ENCODE measurements at places on chromosomes 7 and 10. TPM values are rescaled to one million over a fixed set of nuclear protein-coding genes. Genes with fewer than 3 reads are reported as not detected.
A peak's percentile ranks its signal among the peaks of the same experiment; 100 is the strongest.

DNA sequence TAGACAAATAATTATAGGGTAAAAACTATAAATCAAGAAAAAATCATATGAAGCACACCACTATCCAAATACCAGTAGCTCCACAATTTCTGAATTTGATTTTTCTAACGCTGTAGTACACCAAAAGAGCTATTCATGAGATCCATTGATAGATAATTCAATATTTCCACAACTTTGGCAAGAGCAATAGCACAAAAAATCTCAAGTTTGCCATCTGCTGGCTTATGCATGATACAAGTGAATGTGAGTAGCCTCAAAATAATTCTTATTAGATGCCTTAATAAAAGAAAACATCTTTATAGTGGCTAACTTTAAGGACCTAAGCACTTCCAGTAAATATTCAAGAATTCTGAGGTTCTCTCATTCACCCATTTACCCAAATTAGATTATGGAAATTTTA is 2.2 kb upstream of the TMEM196 start:
- no peak overlapping the region for H3K27ac ChIP-seq
- DNase-seq = no peak

GRCh38 chr10:3782451-3783315 is 2.3 kb downstream of the KLF6 start:
- H3K27ac ChIP-seq = peak overlapping the region; percentile 95
- DNase-seq = peak; percentile 63
- H3K4me3 ChIP-seq = peak overlapping the region; percentile 99

Gene NODAL
- total RNA-seq = 19.2 TPM

DNA sequence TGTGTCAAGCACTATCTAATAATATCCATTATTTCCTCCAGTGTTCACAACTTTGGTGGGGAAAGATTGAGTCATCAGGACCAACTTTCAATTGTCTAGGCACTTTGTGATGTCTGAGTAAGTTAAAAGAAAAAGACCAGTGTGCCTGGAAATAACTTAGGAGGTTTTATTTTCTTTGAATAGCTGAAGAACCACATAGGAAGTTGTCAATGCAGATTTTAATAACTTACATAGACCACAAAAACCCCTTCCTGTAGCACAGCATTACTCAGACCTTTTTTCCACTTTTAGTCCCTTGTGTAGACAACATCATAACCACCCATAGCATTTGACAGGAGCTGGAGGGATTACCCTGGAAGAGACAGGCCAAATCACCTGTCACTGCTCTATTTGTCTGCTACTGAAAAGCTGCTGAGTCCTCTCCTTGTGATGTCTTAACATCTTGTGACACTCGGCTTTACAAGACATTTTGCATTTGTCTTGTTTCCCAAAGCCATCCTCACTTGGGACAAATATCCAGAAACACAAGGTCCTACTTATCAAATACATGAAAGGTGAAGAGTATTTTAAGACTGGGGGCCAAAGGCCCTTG is 241.5 kb upstream of the PTER start:
- H3K27ac ChIP-seq = no peak overlapping the region
- no peaks in the 10 kb centered on the region for H3K36me3 ChIP-seq
- H3K27me3 ChIP-seq = no peaks in the 10 kb centered on the region
- no peak for DNase-seq
- peak overlapping the region; percentile 36 for H3K4me3 ChIP-seq

DNA sequence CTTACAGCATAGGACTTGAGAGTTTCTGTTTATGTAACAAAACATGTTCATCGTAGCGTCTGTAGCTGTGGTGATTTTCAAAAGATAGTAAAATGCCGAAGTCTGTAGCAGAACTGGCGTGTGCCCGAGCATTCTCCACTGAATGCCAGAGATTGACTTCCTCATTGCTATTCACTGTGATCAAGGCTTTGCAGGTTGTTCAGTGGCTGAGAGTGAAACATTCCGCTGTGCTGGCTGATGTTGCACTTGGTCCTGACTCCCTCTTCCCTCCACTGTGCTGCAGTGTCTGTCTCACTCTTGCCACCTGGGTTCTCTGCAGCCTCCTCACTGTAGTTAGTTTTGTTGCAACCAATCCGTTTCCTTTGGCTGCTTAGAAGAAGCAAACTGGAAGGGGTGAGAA is 37.6 kb downstream of the FHIP2A start:
- DNase-seq = peak; percentile 48
- no peaks in the 10 kb centered on the region for H3K27me3 ChIP-seq

Gene FAM237B
- not detected for total RNA-seq

GRCh38 chr10:22752272-22752889 is 38.0 kb upstream of the PIP4K2A start:
- H3K4me3 ChIP-seq = no peak overlapping the region
- DNase-seq = no peak
- H3K27me3 ChIP-seq = no peaks in the 10 kb centered on the region
- no peaks in the 10 kb centered on the region for H3K4me1 ChIP-seq
- H3K27ac ChIP-seq = no peak overlapping the region

Gene PNLIPRP3
- total RNA-seq = not detected

DNA sequence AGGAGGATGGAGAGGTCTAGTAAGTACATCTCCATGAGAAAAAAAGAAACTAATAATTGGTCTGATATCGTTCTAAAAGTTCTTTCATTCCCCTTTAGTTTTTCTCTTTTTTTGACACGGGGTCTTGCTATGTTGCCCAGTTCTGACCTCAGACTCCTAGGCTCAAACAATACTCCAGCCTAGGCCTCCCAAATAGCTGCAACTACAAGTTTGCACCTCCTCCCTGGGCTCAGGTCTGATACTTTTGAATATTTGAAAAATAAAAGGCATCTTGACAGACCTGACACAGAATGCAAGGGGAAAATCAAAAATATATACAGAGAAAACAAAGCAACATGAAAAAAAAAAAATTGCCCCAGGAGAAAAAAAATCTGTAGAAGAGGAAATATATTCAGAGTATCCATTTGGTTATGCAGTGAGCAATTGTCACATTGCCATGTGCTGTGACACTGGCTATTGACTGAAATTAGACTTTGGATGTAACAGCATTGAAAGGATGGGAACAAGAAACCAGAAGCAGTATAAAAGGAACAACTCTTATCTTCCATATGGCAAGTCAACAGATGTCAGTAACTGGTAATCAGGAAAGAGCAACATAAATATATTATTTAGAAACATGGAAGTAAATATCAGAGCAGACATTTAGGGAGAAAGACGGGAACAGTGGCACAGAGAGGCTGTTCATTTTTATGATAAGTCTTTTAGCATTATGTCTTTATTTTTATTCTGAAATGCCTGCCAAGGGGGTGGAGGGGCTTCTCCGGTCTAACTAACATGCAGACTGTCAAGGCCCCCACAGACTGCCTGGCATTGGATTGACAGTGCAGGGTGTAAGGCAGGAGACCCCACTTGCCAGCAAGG is 408.4 kb downstream of the PARD3 start:
- peaks cover 7% of the 10 kb centered on the region for H3K4me1 ChIP-seq
- DNase-seq = no peak
- H3K27me3 ChIP-seq = no peaks in the 10 kb centered on the region
- H3K4me3 ChIP-seq = no peak overlapping the region

DNA sequence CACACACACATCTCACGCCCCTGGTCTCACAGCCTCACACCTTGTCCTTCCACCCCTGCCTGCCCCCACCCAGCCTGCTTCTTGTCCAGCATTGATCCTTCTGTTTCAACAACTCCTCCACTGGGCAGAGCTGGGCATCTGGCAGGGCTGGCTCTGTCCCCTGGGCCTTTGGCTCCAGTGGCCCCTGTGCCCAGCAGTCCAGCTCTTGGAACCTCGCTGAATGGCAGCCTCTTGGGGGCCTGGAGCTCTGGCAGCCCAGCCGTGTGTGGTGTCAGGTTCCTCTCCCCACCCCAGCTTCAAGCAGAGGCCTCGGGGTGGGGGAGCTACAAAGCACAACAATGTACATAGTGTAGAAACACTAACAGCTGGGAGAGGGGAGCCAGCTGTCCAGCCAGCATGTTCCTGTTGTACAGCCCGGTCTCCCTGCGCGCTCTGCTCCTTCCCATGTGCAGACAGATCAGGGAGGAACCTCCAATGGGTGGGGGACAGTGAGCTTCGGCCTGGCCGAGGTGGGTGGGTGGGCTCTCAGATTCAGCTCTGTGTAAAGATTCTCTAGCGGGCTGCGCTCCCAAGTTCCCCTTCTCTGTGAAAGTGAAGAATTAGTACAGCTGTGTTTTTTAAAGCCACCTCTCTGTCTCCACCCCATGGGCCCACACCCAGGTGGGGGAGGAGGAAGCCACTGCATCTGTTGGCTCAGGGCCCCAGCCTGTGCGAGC is 19.4 kb downstream of the ZMIZ2 start:
- H3K27ac ChIP-seq = peak overlapping the region; percentile 74
- no peaks in the 10 kb centered on the region for H3K4me1 ChIP-seq
- H3K27me3 ChIP-seq = no peaks in the 10 kb centered on the region
- H3K36me3 ChIP-seq = peaks cover 40% of the 10 kb centered on the region
- no peak for DNase-seq

DNA sequence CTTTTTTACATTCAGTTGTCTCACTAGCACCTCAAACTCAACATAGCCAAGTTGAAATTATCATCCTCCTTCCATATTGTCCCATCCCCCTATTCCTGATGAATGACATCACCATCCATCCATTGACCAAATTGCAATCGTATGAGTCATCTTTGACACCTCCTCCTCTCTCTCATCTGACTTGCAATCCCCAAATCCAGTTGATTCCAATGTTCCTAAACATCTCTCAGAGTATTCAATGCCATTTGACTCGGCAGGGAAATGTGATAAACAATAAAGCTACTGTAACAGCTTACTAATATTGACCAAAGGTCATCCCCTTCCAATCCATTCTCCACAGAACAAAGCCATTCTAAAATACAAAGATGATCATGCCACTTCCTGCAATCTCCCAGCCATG is 1047.8 kb downstream of the NRG3 start:
- H3K36me3 ChIP-seq = no peaks in the 10 kb centered on the region
- H3K27me3 ChIP-seq = no peaks in the 10 kb centered on the region
- H3K4me3 ChIP-seq = no peak overlapping the region
- no peak for DNase-seq
- no peaks in the 10 kb centered on the region for H3K4me1 ChIP-seq
- no peak overlapping the region for H3K27ac ChIP-seq

- H3K4me1 ChIP-seq = no peaks in the 10 kb centered on the region
- H3K36me3 ChIP-seq = no peaks in the 10 kb centered on the region
- H3K4me3 ChIP-seq = no peak overlapping the region
- no peak for DNase-seq
- H3K27me3 ChIP-seq = peaks cover 50% of the 10 kb centered on the region
These were observed 48.2 kb upstream of the TMEM72 start for GRCh38 chr10:44862924-44863323.

DNA sequence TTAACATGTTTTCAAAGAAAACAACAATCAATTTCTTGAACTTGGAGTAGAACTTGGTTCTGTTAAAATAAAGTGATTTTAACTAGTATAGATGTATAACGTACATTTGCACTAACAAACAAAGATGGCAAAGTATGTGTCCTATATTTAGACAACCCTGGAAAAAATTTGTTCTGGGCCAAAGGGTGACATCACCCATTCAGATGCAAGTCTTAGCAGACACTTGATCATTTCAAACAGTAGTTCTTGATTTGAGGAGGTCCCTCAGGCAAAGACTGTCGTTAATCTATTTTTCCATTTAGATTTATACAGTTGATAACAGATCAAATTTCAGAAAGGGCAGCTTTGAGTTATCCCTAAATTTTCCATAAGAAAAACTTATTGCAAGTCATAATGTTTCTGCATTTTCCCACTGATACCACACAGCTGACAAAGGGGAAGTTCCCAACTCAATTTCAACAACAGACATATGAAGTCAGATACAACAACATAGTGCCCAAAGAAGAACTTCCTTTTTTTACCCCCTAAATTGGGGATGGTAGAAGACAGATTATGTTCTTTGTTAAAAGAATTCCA is 5.2 kb downstream of the NMT2 start:
- DNase-seq = no peak
- H3K27ac ChIP-seq = no peak overlapping the region
- H3K27me3 ChIP-seq = no peaks in the 10 kb centered on the region
- no peaks in the 10 kb centered on the region for H3K36me3 ChIP-seq
- H3K4me3 ChIP-seq = no peak overlapping the region
- H3K4me1 ChIP-seq = no peaks in the 10 kb centered on the region

Gene UTF1
- not detected for total RNA-seq

Gene SP4
- total RNA-seq = 15.0 TPM

DNA sequence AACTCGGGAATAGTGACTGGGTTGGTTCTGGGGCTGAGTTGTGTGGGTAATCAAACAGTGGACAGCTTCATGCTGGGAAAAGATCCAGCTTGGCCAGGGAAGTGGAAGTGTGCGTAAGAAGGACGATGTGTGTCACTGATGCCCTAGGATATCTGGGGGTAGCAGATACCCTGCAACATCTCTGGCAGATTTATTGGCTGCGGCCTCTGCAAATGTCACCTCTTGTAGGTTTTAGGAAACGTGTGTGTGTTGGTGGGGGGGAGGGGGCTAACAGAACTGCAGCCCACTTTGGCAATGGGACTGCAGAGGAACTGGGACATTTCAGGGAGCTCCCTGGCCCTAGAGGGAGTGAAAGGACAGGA is 965 bp upstream of the AGAP3 start:
- H3K27me3 ChIP-seq = peaks cover 6% of the 10 kb centered on the region
- peaks cover 2% of the 10 kb centered on the region for H3K36me3 ChIP-seq
- peak overlapping the region; percentile 84 for H3K27ac ChIP-seq
- no peak for DNase-seq
- peak overlapping the region; percentile 85 for H3K4me3 ChIP-seq

GRCh38 chr10:94405406-94405805 is 3.1 kb downstream of the TBC1D12 start:
- no peak for DNase-seq
- no peak overlapping the region for H3K27ac ChIP-seq
- H3K4me3 ChIP-seq = no peak overlapping the region
- no peaks in the 10 kb centered on the region for H3K4me1 ChIP-seq

DNA sequence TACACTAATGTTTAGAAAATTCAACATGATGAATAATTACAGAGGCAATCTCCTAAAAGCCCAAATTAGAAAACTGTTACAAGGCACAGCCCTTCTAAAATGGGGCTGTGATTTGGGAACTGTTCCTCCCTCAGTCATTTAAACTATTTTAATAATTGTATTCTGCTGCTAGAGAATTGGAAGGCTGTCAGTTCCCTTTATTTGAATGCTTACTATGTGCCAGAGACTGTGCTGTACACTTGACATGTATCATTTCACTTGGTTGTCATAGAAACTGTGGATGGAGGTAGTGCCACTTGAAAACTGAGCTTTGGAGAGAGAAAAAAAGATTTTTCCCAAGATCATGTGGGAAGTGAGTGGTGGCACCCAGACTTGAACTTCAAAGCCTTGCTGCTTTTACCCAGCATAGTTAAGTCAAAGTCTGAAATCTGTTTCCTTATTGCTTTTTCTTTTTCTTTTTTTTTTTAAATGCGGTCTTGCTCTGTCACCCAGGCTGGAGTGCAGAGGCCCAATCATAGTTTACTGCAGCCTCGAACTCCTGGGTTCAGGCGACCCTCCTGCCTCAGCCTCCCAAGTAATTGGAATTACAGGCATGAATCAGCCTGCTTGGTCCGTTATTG is 23.6 kb downstream of the UBE2D1 start:
- peaks cover 19% of the 10 kb centered on the region for H3K36me3 ChIP-seq
- H3K4me3 ChIP-seq = no peak overlapping the region
- no peaks in the 10 kb centered on the region for H3K27me3 ChIP-seq
- DNase-seq = no peak
